ENCODE measurements at places on chromosomes 6 and 20.

DNA sequence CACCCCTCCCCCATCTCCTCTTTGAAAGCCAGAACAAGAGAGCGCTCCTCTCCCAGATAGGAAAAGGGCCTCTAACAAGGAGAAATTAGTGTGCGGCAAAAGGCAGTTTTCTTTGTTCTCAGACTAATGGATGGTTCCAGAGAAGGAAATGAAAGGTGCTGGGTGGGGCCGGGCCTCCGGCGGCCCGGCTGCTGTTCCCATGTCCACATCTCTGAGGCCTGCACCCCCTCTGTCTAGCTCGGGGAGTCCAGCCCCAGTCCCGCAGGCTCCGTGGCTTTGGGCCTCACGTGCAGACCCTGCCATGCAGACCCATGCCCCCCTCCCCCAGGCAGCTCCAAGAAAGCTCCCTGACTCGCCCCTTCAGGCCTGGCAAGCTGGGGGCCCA is 35.8 kb upstream of the MRGBP start:
- no peak for DNase-seq

DNA sequence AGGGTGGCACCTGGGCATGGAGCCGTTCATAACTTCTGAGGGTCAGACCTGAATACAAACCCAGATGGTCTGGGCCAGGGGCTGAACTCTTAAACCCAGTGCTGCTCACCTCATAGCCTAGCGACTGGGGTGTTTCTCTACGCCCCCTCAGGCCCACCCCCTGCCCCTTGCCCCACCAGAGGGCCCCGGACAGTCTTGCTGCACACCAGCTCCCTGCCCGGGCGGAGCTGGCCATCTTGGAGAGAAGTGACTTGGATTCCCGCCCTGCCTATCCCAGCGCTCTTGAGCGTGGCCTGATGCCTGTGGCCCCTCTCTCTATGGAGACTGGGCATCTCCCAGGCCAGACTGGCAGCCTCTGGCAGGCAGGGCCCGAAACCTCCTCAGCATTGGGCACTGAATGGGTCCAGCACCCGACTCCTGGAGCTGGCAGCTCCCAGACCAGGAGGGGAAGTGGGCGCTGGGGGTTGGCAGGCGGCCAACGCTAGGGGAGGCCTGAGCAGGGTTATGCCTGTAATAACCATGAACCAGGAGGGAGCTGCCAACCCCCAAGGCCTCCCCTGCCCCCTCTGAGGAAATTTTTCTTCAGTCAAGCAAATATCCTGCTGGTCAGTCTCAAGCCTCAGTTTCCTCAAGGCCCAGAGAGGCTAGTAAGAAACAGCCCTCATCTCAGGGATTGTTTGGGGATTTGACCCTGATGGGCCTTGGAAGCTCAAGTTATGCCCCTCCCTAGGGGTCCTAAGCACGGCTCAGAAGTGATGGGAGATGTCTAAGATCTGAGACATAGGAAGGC is 169.5 kb downstream of the VEGFA start:
- no peak for DNase-seq

DNA sequence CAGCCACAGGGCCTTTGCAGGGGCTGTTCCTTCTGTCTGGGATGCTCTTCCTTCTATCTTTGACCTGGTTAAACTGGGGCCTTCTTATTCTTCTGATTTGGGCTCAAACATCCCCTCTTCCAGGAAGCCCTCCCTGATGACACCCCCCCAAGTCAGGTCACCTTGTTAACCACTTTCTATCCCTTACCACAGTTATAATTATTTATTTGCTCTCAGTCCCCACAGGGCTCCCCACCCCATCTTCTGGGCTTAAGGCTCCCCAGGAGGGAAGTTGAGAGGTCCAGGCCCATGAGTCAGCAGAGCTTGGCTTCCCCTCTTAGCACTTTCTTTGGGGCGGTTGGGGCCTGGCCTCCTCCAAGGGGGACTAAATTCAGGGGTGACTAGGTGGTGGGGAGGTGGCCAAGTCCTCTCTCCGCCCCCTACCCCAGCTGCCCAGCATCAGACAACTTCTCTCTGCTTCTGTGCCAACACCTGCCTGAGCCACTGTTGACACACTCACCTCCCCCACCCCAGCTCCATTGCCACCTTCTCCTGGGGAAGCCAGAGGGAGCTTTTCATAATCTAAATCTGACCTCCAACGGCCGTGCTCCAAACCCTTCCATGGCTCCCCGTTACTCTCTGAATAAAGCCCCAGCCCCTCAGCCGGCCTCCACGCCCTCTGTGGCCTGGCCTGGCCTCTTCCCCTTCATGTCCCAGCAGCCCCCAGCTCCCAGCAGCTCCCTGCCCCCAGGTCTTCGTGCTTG is 70.0 kb downstream of the CEBPB start:
- no peak for DNase-seq

DNA sequence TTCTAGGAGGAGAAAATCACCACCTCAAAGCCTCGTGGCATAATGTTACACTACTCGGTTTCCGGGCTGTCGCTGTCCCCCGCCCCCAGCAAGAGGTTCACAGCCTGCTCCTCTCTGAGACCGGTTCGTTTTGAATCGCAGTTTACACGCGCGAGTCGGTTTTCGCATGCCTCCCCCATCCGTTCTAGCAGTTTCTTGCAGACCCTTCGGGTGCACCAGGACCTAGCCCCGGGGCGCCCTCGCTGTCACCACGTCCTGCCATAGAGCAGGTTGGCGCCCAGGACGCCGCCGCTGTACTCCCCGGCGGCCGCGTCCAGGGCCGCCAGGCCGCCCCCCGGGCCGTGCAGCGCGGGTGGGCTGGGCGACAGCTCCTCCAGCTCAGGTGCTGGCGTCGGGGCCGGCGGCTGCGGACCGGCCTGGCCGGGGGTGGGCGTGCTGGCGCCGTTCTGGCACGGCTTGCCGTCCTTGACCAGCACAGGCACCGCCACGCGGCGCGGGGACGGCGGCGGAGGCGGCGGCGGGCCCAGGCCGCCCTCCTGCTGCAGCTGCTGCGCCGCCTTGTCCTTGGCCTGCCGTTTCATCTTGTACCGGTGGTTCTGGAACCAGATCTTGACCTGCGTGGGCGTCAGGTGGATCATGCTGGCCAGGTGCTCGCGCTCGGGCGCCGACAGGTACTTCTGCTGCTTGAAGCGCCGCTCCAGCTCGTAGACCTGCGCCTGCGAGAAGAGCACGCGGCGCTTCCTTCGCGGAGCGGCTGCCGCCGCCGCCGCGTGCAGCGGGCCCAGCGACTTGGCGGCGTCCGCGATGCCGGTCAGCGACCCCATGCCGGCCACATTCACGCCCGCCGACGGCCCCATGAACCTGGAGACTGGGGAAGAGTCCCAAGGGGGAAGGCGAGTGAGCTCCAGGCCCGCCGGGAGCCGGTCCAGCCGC is 1.4 kb downstream of the NKX2-4 start:
- no peak for DNase-seq

DNA sequence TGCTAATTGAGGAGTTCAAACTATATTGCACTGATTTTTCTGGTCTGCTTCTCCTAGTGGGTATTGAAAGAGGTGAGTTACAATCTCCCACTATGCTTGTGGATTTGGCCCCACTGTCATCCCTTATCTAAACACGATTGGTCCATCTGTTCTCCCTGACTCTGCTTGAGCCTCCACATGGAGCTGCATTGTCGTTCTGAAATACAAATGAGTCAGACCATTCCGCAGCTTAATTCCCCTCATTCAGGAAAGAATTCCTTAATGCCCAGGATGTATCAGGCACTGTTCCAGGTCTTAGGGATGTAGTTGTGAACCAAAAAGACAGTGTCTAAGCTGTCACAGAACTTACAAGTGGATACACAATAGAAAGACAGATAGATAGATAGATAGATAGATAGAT is 461.9 kb downstream of the QKI start:
- DNase-seq = no peak

GRCh38 chr6:157045831-157046454 is 268.8 kb downstream of the ARID1B start:
- no peak for DNase-seq

GRCh38 chr6:72219536-72219935 is 333.2 kb downstream of the RIMS1 start:
- no peak for DNase-seq

- no peak for DNase-seq
Observed at GRCh38 chr6:167866642-167867041, 39.9 kb downstream of the AFDN start.

- no peak for DNase-seq
Observed at GRCh38 chr6:31210123-31210522, 39.6 kb upstream of the POU5F1 start.

- no peak for DNase-seq
Observed at GRCh38 chr20:17943343-17943742, 25.3 kb downstream of the SNX5 start.

DNA sequence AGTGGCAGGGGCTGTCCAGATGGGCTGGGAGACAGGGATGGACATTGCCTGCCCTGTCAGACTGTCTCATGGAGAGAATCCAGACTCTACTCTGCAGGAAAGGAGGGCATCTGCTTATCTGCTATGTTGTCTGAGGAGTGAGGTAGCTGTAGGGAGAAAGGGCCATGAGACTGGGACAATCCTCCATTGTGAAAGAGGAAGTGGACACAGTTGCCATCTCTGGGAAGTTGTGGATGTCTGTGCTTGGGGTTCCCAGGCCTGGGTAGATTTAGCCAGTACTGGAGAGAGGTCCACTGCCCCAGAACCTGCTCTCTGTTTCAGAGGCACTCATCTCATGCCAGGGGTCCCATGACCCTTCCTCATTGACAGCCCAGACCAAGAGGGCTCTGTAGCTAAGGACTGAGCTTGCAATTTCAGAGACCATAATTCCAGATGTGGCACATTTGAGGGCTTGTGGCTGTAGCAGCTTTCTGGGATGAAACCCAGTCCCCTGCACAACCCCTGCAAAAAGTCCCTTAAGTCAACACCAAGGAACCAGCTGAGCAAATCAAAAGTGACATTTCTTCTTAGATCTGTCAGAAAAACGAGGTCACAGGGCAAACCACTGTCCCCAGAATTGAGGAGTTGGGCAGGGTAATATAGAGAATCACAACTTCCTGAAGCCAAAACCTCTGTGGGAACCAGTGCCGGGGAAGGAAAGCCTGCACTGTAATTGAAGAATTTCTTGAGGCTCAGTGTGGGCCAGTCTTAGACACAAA is 4.1 kb upstream of the SIRPG start:
- DNase-seq = no peak

DNA sequence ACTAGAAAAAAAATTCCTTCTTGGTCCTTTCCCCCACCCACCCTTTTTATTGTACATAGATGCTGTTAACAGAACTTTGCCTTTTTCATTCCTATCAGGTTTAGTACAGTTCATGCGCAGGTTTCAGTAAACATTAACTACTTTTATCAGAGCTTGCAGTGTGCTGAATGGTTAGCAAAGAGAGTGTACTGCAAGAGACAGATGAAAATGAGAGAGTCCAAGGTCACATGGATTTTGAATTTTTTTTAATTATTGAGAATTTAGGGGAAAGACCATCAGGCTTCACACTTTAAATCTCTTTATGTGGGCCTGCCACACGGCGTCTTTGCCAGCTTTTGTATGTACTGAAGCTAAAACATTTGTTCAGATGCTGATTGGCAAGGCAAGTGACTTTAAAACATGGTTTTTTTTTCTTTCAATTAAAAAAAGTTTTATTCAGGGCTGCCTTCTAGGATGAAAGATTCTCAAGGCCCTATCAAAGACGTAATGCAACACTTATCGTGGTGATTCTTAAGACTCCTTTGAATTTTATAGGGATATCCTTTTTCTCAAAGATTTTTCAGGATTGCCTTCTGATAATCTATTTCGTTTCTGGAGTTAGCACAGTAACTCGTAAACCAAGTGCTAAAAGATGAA is 32.2 kb downstream of the RREB1 start:
- DNase-seq = no peak
